ENCODE measurements at places on chromosomes 11 and 22.

GRCh38 chr11:22407267-22407666, 69.1 kb downstream of the SLC17A6 start:
- no peak for DNase-seq

DNA sequence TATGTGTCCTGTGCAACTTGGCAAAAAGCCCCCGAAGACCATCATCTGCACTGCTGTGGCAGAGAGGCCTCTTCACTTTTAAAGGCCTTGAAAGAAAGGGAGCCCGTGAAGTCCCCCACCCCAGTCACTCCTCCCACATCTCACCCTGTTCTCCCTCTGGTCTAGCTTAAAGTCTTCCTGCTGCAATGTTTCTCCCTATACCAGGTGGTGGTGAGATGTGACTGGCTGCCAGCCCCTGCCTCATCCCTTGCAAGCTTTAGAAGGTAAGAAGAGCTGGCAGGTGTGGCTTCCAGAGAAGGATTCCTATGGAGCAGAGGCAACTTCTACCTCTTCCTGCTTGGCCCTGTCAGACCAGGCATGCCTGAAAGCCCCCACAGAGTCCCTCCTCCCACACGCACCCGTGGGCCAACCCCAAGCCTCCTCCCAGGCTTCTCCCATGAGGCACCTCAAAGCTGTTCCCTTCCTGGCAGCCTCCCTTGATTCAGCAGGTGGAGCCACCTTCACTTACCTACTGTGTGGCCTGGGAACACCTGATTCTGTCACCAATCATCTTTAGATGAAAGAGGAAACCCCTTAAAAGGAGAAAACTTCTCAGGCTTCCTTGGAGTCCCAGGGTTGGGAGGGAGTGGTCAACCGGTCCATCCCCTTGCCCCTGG, 4.0 kb upstream of the TRIM29 start:
- no peak for DNase-seq

GRCh38 chr11:101321222-101321621, 191.6 kb upstream of the PGR start:
- DNase-seq = no peak

DNA sequence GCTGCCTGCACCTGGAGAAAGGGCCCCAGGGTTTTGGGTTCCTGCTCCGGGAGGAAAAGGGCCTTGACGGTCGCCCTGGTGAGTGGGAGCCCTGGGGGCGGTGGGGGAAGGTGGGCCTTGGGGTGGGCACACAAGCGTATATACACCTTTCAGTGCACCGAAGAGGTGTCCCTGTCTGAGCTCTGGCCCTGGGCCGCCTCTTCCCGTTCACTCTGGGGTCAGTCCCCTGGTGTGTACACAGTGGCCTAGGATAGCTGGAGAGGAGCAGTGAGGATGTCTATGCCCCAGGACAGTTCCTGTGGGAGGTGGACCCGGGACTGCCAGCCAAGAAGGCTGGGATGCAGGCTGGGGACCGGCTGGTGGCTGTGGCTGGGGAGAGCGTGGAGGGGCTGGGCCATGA, 2.8 kb downstream of the NHERF4 start:
- DNase-seq = no peak

DNA sequence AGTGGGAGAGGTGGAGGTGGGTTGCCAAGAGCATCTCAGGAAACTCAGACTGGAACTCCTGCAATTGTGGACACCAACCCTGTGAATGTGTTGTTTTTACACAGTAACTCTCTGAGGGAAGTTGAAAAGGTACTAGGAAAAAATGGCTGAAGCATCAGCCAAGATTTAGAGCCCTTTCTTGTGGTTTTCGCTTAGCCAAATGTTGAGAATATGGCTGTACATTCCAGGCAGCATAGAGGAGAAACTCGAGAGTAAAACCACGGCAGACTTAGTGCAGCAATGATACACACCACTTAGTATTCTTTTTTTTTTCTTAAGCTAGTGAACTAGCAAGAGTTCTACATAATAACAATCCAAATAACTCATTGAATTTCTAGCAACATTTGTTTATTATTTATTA, 309.7 kb upstream of the MTNR1B start:
- DNase-seq = no peak

- no peak for DNase-seq
Measured at GRCh38 chr11:73612601-73613140, 14.8 kb upstream of the FAM168A start.
